ENCODE measurements at places on chromosomes 2 and 18.

DNA sequence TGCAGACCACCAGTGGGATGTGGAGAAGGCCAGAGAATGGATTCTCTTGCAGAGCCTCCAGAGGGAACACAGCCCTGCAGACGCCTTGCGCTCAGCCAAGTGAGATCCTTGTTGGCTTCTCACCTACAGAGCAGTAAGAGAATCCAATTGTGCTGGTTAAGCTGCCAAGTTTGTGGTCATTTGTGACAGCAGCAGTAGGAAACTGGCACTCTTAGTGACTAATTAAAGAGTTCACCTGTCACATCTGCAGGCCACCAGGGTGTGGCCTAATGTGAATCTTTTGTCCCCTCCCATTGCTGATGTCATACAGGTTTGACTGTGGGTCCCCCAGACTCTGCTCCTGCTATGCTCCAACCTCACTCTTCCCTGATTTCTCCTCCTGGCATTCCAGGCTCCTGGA is 235.9 kb downstream of the TFCP2L1 start:
- no peak for DNase-seq

DNA sequence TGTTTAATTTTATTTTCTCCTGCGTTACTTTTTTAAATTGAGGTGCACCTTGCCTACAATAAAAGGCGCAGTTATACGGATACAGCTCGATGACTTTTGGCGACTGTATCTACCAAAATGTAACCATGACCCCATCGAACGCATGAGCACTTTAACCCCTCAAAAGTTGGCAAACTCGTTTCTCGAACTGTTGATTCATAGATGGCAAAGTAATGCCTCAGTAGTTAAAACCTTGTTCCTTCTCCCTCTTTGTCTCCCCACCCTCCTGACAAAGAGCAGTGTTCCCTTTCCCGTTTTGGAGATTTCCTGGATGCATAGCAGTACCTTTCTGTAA is 577 bp downstream of the MOGAT1 start:
- DNase-seq: no peak

DNA sequence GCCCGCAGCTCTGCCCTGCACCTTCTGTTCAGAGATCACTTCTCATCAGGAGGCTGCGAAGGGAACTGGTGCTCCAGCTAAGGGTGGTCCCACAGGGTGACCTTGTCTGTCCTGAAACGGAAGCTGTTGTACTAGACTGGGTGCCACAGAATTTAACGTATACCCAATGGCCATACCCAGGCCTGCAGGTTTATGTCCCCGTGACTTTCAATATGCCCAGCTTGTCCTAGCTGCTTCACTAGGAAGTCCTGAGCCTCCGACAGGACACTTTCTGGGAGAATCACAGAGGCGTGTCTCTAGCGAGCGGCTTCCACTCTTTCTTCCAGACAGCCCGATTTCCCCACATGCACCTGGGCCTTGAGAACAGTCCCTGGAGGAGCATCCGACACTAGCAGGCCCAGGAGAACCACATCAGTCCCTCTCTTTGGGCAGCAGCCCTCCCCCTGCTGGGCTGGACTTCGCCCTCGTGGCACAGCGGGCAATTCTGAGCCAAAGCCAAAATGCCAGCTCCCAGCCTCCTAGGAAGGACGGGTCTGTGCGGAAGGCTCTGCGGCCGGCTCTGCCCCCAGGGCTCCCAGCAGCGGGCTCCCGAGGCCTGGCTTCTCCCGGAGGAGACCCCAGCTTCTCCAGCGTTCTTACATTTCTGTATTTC is 91.9 kb upstream of the OTOS start:
- no peak for DNase-seq

GRCh38 chr2:42569883-42570282 is 1.5 kb downstream of the MTA3 start:
- no peak for DNase-seq

GRCh38 chr2:6741229-6741628 is 124.5 kb downstream of the CMPK2 start:
- no peak for DNase-seq

DNA sequence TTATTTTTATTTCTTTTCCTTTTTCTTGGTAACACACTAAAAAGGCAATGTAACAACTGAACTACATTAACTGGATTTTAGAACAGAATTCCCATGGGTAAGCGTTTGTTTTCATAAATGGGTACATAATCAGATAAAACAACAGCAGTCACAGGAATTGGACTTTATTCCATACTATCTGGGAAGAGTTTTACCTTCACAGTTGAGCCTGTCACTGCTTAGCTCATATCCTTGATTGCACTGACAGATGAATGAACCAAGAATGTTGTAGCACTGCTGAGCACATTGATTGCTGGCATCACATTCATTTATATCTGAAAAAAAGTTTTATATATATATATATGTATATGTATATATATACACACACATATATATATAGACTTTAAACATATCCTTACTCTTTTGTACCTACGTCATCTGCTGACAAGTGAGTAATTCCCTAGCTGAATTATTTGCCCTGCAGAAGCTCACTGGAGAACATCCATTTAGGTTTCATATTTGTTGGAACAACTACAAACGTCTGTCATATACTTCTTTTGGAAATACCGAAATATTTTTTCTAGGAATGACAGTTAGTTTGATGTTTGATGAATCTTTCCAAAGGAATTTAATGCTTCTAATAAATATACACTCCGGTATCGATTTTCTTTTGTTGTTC is 47.0 kb downstream of the EFEMP1 start:
- no peak for DNase-seq

- DNase-seq: no peak
These were observed 46.1 kb upstream of the GPC1 start for GRCh38 chr2:240389302-240389805.

Data from activated naive CD4-positive, alpha-beta T cell (primary cell).